ENCODE measurements at places on chromosomes 7 and 10.

DNA sequence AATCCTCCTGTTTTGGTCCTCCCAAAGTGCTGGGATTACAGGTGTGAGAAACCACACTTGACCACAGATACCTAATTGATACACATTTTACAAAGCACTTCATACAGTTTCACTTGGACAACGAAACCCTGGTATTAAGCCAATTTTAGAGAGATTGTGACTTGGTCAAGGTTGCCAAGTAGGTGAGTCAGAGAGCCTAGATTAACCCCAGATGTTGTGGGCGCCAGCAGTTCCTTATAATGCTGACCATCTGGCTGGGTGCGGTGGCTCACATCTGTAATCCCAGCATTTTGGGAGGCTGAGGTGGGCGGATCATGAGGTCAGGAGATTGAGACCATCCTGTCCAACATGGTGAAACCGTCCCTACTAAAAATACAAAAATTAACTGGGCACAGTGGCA lies 4.9 kb upstream of the PHKG1 start:
- peak; percentile 37 for DNase-seq

DNA sequence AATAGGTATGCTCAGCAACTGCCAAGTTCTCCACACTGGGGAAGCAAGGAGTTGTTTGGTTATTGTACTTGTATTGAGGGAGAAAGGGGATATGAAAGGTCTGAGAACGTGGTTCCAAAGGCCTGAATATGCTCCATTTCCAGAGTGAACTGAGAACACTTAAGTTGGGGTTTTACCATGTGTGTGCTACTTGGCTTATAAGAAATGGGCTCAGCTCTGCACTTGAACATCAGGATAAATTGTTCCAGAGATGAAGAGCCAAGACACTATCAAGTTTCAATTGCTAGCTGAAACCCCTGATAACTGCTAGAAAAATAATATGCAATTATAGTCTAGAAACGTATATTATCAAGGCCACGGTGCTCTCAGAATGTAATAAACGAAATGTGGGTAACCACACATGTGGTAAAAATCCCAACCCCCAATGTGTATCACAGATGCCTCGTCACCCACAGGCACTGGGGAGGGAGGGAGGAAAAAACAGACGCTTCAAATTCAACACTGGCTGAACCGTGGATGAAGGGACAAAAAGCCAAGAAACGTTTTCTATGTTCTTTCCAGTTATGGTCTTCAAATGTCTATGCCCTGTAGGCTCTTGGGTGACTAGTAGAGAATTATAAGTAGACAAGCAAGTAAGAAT lies 16.3 kb downstream of the ELMO1 start:
- DNase-seq: no peak

GRCh38 chr10:130137090-130137448 lies 878 bp downstream of the GLRX3 start:
- DNase-seq: no peak

DNA sequence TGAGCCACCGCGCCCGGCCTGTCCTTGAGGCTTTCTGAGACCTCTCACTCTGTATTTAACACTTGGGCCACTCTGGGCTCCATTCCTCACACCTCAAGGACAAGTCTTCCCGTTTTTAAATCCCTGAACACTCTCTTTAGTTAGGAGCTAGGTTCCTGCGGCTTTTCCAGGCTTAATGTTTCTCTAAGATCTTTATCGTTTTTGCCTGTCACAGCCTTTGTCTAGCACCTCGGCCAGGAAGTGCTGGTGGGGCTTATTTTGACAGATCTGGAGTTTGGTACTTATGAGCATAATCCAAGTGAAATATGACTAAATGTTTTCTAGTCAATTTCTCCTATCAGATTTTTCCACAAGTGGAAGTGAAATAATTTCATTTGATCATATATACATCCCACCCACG lies 186.6 kb downstream of the DPY19L1 start:
- no peak for DNase-seq

DNA sequence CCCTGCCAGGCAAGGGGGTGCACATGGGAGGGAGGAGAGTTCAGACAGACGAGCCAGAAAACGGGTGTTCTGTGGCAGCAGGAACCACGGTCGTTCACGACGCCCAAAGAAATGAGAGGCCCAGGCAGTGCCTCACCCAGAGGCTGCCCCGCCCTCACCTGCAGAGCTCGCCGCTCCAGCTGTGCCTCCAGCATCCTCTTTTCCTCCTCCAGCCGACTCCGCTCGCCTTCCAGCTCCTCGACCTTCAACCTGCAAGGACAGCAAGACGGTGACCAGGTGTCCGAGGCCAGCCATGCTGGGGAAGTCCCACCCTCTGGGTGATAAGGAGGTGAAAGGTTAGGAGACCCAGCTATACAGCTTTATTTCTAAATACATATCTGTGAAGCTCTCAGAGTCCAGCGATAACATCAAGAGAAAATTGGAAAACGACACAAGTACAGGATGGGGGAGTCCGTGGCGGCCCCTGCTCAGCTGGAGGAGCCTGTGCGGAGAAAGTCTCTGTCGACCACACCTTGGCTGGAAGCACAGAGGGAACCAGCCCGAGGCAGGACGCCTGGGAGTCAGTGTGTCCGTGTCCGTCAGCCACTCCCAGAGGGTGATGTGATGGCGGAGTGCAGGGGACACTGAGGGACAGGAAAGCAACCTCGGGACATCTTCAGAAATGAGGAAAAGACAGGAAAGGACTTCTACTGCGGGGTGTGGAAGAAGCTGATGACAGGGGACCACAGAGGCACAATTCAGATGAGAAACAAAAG lies 275.1 kb downstream of the MAD1L1 start:
- peak; percentile 55 for DNase-seq

DNA sequence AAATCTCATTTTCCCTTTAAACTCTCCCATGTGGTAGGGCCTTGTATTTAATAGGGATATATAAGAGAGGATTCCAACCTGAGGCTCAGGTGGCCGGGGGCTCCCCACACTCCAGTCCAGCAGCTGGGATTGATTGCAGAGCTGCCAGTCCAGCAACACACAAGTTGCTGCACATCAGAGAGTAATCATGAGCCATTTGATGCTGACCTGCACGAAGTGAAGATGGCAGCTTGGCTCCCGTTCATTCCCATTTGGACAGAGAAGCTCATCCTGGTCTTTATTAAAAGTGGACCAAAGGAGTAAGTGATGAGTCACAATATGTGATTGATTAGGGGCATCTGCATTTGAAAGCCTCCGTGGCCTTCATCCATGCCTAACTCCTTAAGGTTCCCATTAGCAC lies 202.4 kb downstream of the PLXNA4 start:
- DNase-seq: peak; percentile 18

DNA sequence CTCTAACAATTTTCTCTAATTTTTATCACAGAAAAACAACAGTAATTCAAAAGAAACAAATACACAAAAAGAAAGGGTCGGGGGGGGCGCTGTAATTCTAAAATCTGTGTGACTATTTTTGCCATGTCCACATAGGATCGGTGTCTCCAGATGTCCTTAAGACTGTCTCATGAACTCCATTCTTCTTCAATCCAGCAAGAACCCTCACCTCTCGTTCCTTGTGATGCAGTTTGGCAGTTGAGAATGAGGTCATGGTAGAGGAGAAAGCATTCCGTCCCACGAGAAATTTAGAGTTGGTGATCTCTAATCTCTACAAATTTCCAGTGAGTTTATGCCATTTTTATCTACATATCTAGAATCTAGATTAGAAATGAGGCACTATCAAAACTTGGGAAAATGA lies 394.7 kb downstream of the TFEC start:
- no peak for DNase-seq

DNA sequence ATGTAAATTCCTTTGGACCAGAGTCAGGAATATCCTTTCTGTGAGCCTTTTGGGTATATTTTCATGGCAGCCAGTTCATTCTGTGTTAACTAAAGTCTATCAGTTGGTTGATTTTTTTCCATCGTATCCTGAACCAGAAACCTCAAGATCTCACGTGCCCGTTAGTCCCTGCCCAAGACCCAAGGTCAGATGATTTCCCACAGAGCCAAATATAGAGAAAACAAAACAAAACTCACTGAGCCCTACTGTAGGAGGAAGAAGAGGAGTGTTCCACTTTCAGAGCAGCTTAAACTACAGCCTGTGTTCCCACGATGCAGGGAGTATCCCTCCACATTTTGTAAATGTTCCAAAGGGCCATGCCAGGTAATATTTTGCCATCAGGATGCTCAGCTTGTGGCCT lies 96.0 kb upstream of the ADO start:
- no peak for DNase-seq

GRCh38 chr7:41084381-41084780 lies 618.5 kb downstream of the INHBA start:
- no peak for DNase-seq

- DNase-seq: no peak
Observed at GRCh38 chr7:131501930-131502685, 54.3 kb downstream of the PODXL start.

GRCh38 chr10:63554657-63555056 lies 33.5 kb downstream of the REEP3 start:
- peak; percentile 87 for DNase-seq

DNA sequence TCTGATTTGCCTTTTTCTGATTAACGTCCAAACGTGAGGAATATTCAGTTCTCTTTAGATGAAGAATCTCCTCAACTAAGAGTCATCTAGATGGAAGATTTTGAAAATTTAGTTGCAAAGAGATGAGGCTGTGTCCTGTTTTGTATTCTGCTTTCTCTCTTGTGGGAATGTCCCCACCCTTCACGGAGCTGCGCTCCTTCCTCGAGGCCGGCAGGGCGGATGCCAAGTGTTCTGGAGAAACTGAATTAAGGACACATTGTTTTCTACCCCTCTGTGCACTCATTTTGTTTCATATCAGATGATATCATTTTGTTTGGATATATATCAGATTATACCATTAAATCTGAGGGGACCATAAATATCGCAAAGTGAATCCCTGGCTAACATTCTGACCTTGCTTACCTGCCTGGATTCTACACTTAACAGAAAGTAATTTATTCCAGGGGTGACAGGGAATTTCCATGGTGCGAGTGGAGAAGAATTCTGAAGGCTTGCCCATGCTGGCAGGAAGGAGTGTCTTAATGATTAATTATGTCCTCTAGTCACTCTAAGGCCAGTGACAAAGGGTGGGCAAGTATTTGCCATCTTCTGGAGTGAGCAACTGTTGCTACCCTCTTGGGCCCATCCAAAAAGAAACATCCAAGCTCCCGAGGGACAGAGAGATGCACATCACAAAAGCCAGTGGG lies 47.9 kb upstream of the IGFBP3 start:
- DNase-seq: no peak

DNA sequence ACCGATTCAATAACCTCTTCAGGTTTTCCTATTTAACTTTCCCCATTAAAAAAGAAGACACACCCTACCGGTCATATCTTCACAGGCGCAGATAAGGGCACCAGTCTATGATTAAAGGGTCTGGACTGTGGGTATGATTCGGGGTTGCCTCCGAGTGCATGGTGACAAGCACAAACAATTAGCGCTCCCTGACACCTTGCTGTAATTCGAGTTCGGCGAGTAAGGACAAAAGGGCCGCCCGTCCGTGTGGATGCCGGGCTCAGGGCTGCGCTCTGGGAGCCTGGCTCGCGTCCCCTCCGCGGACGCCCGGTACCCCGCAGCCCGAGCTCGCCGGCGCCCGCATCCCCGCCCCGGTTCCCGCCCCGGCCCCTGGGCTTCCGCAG lies 111.9 kb upstream of the RHEB start:
- DNase-seq: no peak

DNA sequence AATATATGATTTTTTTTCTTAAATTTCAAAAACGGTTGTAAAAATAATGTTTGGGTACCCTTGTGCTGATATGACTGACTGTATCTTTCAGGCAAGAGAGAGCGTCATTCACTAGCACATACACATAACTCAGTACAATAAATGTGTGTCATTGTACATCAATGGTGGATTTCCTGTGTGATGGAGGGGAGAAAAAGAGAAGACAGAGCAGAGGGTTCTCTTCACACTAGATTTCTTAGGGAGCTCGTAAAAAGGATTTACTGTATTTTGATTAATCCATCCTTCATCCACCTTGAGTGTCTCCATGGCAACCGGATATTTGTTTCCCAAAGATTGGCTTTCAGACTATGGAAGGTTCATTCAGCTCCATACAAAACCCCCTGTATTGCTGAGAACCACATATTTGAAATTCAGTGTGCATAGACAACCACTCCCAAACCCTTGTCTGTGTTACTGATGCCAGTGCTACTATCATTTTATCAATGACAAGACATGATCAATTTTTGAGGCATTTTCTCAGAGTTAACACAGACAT lies 150.6 kb downstream of the AKR1D1 start:
- no peak for DNase-seq

GRCh38 chr10:125101049-125101448 lies 59.3 kb downstream of the CTBP2 start:
- DNase-seq: no peak

GRCh38 chr10:52464368-52465124 lies 150.5 kb downstream of the DKK1 start:
- no peak for DNase-seq

DNA sequence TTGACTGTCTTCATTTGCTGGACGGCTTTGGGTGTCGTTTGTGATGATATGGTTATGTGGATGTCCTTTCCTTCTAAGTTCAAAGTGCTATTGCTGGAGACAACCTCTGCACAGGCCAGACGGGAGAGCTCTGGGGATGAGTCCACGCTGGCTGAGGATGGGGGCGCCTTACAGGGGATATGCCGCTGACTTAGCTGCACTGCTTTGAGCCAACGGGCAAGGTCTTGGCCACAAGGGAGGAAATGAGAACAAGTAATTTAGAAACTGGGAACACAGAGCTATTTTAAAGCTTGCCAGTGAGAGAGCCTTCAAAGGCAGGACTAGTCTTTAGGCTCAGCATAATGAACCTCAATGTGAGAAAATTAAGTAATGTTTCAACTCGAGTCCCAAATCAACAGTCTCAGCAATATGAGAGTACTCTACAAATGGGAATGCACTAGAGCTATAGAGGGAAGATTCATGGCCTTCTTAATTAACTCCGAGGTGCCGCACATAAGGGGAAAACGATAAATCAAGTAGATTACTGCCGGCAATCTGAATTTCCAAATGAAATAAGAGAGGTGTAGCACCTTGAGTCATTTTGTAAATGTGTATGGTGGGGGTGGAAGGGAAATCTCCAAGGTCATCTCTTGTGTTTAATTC lies 209.3 kb downstream of the JAZF1 start:
- DNase-seq: no peak

Measured in spleen (tissue), 13 donors.